T-helper 1 cell (primary cell): ENCODE measurements at places on chromosomes 4 and X.
A peak's percentile ranks its signal among the peaks of the same experiment; 100 is the strongest.

- no peak for DNase-seq
These were observed 23.0 kb upstream of the UGT2B17 start for GRCh38 chr4:68599150-68599549.

DNA sequence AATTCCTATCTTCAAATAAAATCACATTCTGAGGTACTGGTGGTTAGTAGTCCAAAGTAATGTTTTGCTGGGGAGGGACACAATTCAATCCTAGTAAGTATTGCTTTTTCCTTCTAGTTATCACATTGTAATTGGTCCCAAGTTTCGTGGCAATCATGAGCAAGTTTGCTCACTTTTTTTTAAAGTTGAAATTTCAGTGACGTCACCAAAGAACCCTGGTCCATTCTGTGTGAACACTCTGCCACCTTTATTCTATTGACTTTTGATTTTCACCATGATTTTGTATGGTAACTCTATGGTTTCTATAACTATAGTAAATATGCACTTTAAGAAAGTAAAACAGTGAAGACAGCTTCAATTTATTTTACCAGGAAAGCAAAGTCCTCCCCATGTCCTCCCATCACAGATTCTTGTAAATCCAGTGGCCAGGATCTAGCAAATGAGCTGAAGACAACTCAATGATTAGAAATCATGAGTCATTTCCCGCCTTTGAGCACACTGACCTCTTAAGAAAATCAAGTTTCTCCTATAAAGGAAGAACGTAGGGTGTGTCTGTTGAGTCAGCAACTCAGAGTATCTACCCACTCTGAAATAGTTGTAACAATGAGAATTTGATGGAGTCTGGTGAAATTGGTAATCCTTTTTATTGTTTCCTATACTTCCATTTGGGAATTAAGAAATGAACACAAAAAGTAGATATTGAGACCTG is 1306.6 kb upstream of the PABPC4L start:
- no peak for DNase-seq

- no peak for DNase-seq
These were observed 936.2 kb upstream of the LCORL start for GRCh38 chr4:18957716-18958115.

- no peak for DNase-seq
These were observed 566 bp upstream of the LIMCH1 start for GRCh38 chr4:41537292-41537890.

DNA sequence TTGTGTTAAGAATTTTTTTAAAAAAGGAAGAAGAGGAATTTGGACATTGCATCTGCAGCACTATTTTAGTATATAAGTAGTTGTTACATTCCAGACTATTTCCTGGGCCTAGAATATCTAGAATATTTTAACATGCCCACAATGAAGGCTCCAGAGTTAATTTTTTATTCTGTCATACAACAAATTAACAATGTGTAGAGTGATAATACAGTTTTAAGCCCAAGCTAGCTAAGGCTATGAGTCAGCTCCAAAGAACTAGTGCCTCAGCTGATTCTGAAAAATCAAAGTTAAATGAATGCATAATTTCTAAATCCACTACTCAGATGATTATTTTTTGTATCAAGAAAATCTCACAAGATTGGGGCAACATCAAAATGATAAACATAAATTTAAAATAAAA is 231.4 kb downstream of the PRDM5 start:
- no peak for DNase-seq

- no peak for DNase-seq
These were observed 205.8 kb downstream of the NWD2 start for GRCh38 chr4:37450309-37450708.

GRCh38 chr4:26345565-26345938 is 24.7 kb downstream of the RBPJ start:
- DNase-seq, result no peak

- no peak for DNase-seq
These were observed 190.1 kb upstream of the BMP3 start for GRCh38 chr4:80840396-80840795.

GRCh38 chr4:148300877-148301276 is 141.3 kb downstream of the NR3C2 start:
- DNase-seq, result no peak

DNA sequence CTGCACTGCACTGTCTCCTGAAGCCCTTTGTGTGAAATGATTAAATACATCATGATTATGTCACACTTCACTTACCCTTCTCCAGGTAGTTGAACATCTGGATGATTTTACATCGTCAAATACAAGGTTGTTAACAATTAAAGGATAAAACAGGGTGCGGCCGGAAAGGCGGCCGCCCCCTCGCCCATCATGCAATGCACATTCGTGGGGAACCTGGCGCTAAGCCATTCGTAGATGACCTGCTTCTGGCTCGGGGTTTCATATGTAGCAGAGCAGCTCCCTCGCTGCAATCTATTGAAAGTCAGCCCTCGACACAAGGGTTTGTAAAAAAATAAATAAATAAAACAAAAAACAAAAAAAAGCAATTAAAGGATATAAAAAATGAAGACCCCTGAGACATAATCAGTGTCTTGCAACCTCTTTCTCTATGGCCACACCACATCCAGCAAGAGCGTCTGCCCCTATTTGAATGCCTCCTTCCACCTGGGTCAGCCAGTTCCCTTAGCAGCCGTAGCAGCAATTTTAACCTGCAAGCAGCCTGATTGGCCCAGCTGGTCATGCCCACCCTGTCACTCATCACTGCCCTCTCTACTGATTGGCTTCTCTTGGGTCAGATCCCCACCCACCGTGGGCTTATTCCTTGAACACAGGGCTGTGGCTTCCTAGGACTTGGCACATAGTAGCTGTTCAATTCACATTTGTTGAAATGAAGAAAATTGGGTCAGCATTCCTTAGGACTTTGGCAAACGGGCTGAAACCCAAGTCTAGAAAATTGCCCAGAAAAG is 147.8 kb upstream of the PSAPL1 start:
- no peak for DNase-seq

- no peak for DNase-seq
These were observed 162.7 kb upstream of the WDR1 start for GRCh38 chr4:10279261-10279660.

- no peak for DNase-seq
These were observed 193.1 kb downstream of the SPATA18 start for GRCh38 chr4:52244103-52244775.

- peak; percentile 67 for DNase-seq
These were observed 17.5 kb downstream of the PTTG2 start for GRCh38 chr4:37977471-37978247.

- no peak for DNase-seq
These were observed at the start of gene EGFL6 for GRCh38 chrX:13569479-13570260. EGFL6 (plus strand) TSS chrX:13569601; CDS start chrX:13569862, 261 bp downstream.

DNA sequence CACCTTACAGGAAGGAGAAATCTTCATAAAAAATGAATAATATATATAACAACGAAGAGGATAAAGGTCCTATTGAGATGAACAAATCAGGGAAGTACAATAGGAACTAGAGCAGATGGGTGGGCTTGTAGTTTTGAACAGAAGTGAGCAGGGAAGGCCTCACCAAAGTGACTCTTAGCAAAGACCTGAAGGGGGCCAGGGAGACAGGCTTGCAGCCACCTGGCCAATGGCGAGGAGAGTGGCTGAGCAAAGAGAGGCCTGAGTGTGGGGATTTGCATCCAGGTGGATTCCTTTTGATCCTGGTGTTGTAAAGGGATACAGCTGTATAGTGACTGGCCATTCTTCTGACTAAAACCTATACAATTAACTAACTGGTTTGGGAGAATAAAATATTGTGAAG is 354.1 kb downstream of the CAMK2D start:
- DNase-seq, result no peak

DNA sequence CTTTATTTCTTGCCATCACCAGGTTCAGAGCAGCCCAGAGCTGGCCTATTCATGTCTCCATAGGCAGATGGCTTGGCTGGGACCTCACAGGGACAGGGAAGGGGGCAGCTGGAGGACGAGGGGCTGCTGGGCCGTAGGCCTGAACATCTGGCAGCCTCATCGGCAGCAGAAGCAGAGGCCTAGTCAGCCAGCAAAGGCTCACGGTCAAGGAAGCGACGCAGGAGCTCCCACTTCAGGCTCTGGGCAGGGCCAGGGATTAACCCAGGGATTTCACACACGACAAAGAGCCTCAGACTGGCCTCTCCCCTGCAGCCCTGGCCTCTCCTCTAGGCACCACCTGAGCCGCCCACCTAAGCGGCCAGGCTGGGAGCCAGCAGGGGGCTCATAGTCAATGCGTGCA is 46.0 kb upstream of the MAN2B2 start:
- DNase-seq, result no peak

- no peak for DNase-seq
These were observed 5.7 kb downstream of the IL2 start for GRCh38 chr4:122450847-122451246.

DNA sequence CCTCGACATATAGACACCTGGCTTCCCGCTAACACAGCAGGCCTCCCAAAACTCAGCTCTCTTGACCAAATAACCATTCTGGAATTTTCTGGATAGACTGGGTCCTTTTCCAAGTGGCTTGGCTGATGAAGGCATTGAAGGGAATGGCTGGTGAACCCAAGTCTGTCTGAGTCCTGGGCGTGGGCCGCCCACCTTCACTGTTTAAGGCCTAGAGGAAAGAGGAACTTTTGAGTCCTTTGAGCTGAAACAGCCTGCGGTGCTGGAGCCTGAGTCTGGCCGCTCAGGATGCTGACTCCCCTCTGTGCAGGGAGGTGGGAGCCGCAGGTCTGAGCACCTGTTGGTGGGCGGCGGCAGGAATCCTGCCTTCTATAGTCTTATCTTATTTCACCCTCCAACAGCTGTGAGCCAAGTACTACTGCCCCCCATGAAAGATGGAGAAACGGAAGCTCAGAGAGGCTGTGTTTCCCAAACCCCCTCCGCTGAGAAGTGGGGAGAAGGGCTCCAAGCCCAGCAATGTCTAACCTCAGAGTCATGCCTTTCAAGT is 23.4 kb downstream of the ACOX3 start:
- no peak for DNase-seq

DNA sequence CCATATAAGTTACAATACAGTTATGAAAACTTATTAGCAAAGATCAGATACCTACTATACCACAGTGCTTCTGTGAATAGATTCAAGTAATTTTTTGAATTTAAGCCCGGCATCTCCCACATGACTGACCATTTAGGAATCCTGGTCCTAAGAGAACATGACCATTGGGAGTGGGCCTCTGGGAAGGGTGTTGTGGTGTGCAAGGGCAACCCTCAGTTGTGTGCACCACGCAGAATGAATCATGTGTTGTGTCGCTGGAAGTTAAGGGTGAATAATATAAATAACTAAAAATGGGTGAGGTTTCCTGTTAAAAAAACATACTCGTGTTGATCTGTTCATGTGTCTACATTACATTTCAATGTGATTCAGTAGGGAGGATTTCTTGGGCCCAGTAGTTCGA is 15.5 kb downstream of the CPE start:
- DNase-seq, result no peak

DNA sequence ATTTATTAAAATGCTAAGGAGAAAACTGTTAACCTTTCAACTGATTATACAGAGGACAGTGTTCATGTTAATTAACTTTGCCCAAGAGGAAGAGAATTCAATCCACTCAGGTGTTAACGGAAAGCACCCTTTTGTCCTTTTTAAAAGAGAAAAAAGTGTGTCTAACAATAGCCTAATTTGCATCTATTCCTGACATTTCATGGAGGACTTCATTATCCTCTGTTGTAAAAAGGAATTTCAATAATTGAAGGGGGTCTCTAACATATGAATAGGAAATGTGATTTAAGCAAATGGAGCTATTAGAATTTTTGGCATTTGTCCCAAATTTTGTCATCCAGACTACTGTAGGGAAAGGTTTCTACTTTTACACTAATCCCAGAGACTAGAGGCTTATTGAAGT is 44.6 kb upstream of the GC start:
- DNase-seq, result no peak

GRCh38 chrX:24334461-24334860 is 20.6 kb upstream of the SUPT20HL2 start:
- DNase-seq, result no peak
